T-helper 2 cell treated with Interferon-gamma antibody and Interleukin-4, amounts not matched to agents 100 ng/mL and 5 ng/mL, for 36 hours (primary cell): ENCODE measurements at places on chromosomes 16 and 17. TPM values are rescaled to one million over a fixed set of nuclear protein-coding genes. Genes with fewer than 3 reads are reported as not detected.

Gene NOXO1
- total RNA-seq = 0.25 and 0.55 TPM in 2 replicates

Gene ABCC6
- not detected in 2 replicates for total RNA-seq

Gene STX1B
- 0.55 and 0.59 TPM in 2 replicates for total RNA-seq

Gene PRR15L
- total RNA-seq = not detected in 2 replicates

Gene ADGRG3
- not detected in 2 replicates for total RNA-seq

Gene SMIM36
- total RNA-seq = not detected in 2 replicates

Gene CHP2
- total RNA-seq = not detected in 2 replicates

Gene BCO1
- not detected in 2 replicates for total RNA-seq

Gene TP53TG3B
- not detected in 2 replicates for total RNA-seq

Gene UNC13D
- 206 and 210 TPM in 2 replicates for total RNA-seq

Gene SMIM22
- total RNA-seq = not detected in 2 replicates

Gene ZNF597
- total RNA-seq = 2.2 and 2.4 TPM in 2 replicates

Gene RNF222
- total RNA-seq = 0.05 TPM in 1 of 2 replicates, not detected in the other

Gene HIRIP3
- 43.0 and 48.2 TPM in 2 replicates for total RNA-seq

Gene CCL4L2
- total RNA-seq = 0.45 and 0.75 TPM in 2 replicates

Gene GCGR
- 0.07 TPM in 1 of 2 replicates, not detected in the other for total RNA-seq

Gene TSPOAP1
- total RNA-seq = 76.8 and 77.0 TPM in 2 replicates

Gene CCNF
- total RNA-seq = 63.2 and 64.7 TPM in 2 replicates

Gene C16orf89
- not detected in 2 replicates for total RNA-seq

Gene HEATR9
- 0.20 and 0.45 TPM in 2 replicates for total RNA-seq

Gene FBXO39
- total RNA-seq = 1.6 TPM in 2 replicates
